Activated CD8-positive, alpha-beta memory T cell treated with anti-CD3 and anti-CD28 coated beads for 1 hour (primary cell): ENCODE measurements at places on chromosomes 11 and 22.

- DNase-seq: no peak
Observed at GRCh38 chr11:44198146-44198724, 102.8 kb downstream of the EXT2 start.

DNA sequence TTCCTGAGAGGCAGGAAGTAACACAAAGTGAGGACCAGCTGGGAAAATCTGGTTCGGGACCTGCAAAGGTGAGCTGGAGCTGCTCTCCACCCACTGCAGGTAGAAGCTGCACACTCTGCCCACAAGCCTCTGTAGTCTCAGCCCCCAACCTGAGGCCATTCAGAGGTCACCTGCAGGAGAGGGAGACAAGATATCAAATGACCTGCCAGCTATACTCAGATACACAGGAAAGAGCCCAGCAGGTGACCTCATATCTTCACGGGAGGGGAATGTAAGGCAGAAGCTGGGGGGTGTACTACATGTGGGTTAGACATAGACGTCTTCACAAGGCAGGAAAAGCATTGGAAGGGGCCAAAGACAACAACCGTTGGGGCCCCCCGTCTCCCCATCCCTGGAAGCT is 86.1 kb downstream of the APIP start:
- no peak for DNase-seq

- no peak for DNase-seq
Observed at GRCh38 chr22:50547263-50547985, 1.7 kb downstream of the KLHDC7B start.

DNA sequence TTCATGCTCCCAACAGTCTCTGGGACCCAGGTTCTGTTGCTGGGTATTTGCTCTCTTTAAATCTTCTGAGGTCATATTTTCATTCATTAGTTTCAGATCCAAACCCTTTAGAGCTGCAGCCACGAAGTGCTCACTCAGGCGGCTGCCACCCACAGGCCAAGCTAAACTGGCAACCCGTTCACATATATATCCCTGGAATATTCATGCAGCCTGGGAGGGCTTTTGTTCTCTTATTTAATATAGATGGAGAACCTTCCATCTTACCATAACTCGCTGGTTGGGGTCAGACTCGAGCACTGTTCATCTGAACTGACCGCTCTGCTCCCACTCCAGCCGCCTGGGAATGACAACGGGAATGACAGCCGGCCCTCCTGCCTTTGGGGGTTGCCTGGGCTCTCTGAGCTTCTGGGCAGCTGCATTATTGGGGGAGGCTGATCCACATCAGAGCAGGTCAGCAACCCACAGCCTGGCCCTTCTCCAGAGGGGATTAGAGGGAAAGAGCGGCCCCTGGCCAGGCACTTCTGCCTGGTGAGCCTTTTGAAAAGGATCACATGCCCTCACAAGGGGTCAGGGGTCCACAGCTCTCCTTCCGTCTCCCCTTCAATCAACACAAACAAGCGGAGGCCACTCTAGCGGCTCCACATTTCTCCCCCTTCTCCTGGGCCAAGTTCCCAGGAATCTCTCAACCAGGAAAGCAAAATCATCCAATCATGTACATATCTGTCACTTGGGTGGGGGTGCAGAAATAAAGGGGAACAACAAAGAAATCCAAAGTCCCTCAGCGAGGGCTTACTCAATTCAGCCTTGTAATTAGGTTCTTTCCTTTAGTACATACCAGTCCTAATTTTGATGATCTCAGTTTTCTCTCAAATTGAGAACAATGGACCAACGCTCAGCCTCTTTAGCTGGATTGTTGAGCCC is 11.8 kb downstream of the TMEM184B start:
- no peak for DNase-seq

DNA sequence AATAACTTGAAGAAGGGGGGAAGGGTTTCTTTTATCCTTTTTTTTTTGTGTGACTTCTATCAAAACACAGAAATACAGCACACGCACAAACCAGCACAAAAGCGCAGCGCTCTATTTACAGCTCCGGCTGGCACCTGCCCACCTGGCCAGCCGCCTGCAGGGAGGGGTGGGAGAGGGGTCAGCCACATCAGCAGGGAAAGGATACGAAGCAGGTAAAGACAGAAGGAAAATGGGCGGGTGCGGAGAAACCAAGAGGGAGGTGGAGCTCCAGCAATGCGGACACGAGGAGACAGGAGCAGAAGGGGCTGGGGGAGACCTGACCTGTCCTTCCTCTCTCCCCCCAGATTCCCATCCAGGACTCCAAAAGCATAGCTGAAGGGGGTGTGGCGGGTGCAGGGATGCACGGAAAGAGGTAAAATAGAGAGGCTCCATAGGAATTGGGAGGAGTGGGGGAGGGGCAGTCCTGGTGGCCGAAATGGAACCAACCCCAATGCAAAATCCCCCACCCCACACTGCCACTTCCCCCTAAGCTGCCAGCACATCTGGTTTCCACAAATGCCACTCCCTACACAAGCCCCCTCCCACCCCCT is 14.1 kb downstream of the CXCR5 start:
- no peak for DNase-seq

DNA sequence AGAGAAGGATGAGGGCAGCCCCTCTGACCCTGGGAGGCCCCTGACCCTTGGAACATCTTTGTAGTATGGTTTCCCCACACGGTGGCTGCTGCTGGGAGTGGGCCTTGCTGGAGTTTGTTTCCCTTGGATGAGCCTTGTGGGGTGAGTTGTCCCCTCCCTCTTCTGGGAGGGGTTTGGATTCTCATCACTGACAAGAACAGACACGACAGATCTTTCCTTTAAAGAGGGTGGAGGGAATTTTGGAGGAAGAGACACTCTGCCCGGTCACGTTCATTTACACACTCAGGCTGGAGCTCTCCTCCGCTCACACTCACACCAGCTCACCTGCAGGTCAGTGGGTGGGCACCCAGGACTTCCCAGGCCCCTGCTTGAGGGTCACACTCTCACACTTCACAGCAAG is 31.7 kb downstream of the POU2F3 start:
- no peak for DNase-seq

GRCh38 chr11:111978028-111978771 is 41.1 kb downstream of the DIXDC1 start:
- no peak for DNase-seq

GRCh38 chr11:20530942-20531703 is 68.3 kb upstream of the SLC6A5 start:
- DNase-seq: no peak

DNA sequence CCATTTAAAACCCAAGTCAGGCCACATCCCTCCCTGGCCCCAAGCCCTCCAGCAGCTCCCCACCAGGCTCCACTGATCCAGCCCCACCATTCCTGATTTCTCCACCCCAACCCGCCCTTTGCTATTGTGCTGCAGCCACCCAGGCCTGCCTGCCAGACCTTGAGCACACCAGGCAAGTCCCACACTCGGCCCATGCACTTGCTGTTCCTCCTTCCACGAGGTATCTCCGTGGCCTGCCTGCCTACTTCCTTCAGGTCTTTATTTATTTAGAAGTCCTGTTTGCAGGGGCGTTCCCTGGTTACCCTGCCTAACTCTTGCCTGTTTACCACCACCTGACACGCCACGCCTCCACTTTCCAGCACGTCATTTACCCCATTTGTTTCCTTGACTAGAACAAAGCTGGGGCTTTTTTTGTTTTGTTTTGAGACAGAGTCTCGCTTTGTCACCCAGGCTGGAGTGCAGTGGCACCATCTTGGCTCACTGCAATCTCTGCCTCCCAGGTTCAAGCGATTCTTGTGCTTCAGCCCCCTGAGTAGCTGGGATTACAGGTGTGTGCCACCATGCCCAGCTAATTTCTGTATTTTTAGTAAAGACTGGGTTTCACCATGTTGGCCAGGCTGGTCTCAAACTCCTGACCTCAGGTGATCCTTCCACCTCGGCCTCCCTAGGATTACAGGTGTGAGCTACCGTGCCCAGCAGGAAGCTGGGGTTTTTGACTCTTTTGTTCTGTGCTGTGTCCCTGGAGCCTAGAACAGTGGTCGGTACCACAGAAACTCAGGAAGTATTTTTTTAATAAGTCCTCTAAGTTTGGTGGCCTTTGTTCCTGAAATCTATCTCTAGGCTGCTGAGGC is 6.7 kb downstream of the CENPM start:
- DNase-seq: peak; percentile 92

- no peak for DNase-seq
Observed at GRCh38 chr11:112057170-112057569, 16.6 kb downstream of the PIH1D2 start.

GRCh38 chr11:121318848-121319834 is 26.6 kb downstream of the SC5D start:
- DNase-seq: no peak

- no peak for DNase-seq
Observed at GRCh38 chr11:133968300-133968699, 11.5 kb upstream of the IGSF9B start.
